ENCODE measurements at places on chromosomes 1 and 21.

DNA sequence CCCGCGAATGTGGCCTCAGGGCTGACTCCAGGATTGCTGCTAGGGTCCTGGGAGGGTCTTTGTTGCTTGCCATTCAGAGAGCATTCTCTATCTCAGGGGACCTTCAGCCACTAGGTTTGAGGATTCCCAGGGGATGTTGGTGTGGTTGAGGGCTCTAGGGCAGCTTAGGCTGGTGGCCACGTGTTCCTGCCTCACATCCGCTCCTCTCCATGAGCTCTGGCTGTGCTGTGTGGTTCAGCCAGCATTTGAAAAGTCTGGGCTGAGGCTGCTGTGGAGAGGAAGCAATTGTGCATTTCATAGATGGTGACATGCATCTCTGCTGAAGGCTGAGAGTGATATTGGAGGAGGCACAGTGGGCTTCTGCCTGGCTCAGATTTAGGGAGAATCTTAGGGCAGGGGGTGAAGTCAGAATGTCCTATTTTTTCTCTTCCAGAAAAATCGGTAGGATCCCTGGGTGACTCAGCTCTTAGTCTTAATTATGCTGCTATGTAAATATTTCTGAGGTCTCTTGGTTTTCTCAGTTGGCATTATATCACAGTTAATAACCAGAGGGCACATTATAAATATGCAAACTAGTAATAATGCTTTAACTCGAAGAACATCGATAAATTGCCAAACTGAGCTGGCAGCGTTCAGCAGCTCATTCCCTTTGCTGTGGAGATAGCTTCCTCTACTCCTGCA lies 182.3 kb downstream of the CAMTA1 start:
- DNase-seq: no peak

DNA sequence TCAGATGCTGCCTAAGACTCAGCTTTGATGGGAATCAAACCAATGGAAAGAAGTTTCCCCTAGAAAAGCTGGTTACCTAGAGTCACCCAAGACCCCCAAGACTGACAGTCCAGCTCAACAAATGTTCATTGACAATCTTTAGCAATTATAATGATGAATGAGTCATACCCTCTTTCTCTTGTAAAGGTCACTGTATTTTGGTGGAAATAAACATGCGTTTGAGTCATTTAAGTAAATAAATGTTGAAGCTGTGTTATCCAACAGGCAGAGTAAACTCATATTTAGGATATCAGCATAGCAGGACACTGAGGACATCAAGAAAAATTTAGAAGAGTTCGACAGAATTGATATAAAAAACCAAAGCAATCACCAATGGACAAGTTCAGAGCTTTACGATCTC lies 295.9 kb downstream of the RGS7 start:
- no peak for DNase-seq

GRCh38 chr1:44628962-44629756 lies 45.1 kb downstream of the TMEM53 start:
- no peak for DNase-seq

GRCh38 chr1:11272544-11272831 lies 510 bp upstream of the UBIAD1 start:
- no peak for DNase-seq

- DNase-seq: peak; percentile 65
Measured at GRCh38 chr1:101520302-101520701, 283.5 kb downstream of the S1PR1 start.

- peak; percentile 72 for DNase-seq
Measured at GRCh38 chr1:30599721-30600120, 123.7 kb downstream of the MATN1 start.

GRCh38 chr1:10308001-10308400 lies 90.9 kb upstream of the PGD start:
- no peak for DNase-seq

DNA sequence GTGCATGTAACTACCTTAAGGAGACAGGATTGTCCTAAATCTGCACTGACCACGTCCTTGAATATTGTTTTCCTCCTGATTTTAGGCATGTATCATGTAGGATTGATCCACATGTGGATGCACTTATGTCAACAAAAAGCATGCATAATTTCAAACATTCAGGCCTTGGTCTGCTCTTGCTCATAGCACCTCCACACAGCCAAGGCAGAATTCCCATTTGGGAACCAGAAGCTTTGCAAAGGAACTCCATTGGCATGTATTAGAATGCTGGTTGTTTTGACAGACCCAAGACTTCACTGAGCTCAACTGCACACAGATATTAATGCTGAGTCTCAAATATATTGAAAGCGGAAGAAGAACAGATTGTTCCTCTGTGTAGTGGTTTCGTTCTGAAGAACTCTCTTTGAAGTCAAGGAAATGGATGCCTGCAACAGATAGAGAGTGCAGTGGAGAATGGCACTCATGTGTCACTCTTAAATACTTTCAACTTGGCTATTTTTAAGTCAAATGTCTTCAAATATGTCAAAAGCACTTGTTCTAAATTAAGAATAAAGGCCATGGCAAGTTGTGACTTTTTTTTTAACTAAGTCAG lies 387.6 kb downstream of the LTN1 start:
- DNase-seq: no peak

GRCh38 chr1:18882486-18882885 lies 19.9 kb downstream of the ALDH4A1 start:
- DNase-seq: no peak

DNA sequence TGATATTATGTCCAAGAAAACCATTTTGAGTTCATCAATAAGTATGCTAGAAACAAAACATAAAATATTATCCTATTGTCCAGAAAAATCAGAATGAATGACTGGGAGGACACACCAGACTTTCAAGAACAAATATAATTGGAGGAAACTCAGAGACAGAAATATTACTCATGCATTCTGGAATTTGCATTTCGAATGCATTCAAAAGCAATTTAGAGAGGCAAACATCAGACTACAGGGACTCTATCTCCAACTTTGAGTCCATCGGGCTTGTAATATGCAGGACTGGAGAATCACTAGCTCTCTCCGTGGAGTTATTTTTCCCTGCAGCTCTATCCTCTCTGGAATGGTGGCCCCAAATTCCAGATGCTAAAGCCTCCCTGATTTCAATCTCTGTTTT lies 161.8 kb downstream of the CDC42BPA start:
- DNase-seq: no peak

All from NCI-H345 (cell line).